ENCODE measurements at places on chromosomes 6 and 20.

DNA sequence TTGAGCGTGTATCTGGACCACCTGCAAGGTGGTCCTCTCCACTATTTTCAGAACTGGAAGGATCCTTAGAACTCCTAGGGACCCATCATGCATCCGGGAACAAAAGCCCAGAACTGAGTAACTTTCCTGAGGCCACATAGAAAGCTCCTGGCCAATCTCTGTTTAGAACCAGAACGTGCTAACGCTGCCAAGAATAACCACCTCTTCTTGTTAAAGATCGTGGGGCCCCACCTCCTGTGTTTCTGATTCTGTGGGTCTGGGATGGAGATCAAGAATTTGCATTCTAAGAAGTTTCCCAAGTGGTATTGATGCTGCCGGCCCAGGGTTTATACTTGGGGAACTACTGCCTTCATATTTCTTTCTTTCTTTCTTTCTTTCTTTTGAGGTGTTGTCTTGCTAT is 13.3 kb downstream of the CD40 start:
- no peak for DNase-seq
- no peaks in the 10 kb centered on the region for H3K36me3 ChIP-seq
- peaks cover 2% of the 10 kb centered on the region for H3K4me1 ChIP-seq
- H3K27me3 ChIP-seq, result peaks cover 3% of the 10 kb centered on the region
- H3K27ac ChIP-seq, result no peak overlapping the region

GRCh38 chr6:4304927-4305455 is 169.6 kb upstream of the ECI2 start:
- H3K27me3 ChIP-seq, result no peaks in the 10 kb centered on the region
- no peak overlapping the region for H3K4me3 ChIP-seq
- H3K27ac ChIP-seq, result no peak overlapping the region

- no peaks in the 10 kb centered on the region for H3K27me3 ChIP-seq
- no peak overlapping the region for H3K4me3 ChIP-seq
- H3K27ac ChIP-seq, result no peak overlapping the region
These were observed 50.3 kb downstream of the ANKRD6 start for GRCh38 chr6:89483111-89483720.

GRCh38 chr6:3801960-3802359 is 47.2 kb upstream of the FAM50B start:
- DNase-seq, result no peak
- H3K4me3 ChIP-seq, result no peak overlapping the region
- H3K27ac ChIP-seq, result no peak overlapping the region
- no peaks in the 10 kb centered on the region for H3K27me3 ChIP-seq
- no peaks in the 10 kb centered on the region for H3K36me3 ChIP-seq
- peaks cover 4% of the 10 kb centered on the region for H3K4me1 ChIP-seq

- DNase-seq, result no peak
- no peak overlapping the region for H3K4me3 ChIP-seq
- H3K4me1 ChIP-seq, result no peaks in the 10 kb centered on the region
These were observed 33.8 kb downstream of the ZNF217 start for GRCh38 chr20:53559816-53560215.

DNA sequence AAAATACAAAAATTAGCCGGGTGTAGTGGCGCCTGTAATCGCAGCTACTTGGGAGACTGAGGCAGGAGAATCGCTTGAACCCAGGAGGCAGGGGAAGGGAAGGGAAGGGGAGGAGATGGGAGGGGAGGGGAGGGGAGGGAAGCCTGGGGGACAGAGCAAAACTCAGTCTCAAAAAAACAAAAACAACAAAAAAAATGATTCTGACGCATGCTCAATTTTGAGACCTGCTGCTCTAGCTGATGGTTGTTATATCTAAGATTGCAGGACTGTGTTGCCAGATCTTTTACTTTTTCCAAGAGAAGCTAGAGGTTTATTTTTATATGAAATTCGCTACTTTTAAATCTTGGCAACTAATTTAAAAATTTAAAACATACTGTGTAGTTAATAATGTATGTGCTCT is 2.4 kb upstream of the WFDC2 start:
- H3K4me1 ChIP-seq, result peaks cover 2% of the 10 kb centered on the region
- H3K27me3 ChIP-seq, result no peaks in the 10 kb centered on the region
- H3K27ac ChIP-seq, result no peak overlapping the region
- no peak overlapping the region for H3K4me3 ChIP-seq
- DNase-seq, result no peak
- H3K36me3 ChIP-seq, result no peaks in the 10 kb centered on the region

GRCh38 chr20:34536798-34537394 is 20.7 kb downstream of the DYNLRB1 start:
- H3K4me3 ChIP-seq, result no peak overlapping the region
- no peak overlapping the region for H3K27ac ChIP-seq
- no peaks in the 10 kb centered on the region for H3K4me1 ChIP-seq
- peaks cover 13% of the 10 kb centered on the region for H3K36me3 ChIP-seq

GRCh38 chr6:124660185-124660584 is 302.1 kb upstream of the RNF217 start:
- H3K27me3 ChIP-seq, result no peaks in the 10 kb centered on the region
- no peak overlapping the region for H3K4me3 ChIP-seq
- no peak for DNase-seq
- no peaks in the 10 kb centered on the region for H3K36me3 ChIP-seq
- H3K27ac ChIP-seq, result 0 out of 2 replicates have a peak overlapping the region, but pooled peaks have one; percentile 26

DNA sequence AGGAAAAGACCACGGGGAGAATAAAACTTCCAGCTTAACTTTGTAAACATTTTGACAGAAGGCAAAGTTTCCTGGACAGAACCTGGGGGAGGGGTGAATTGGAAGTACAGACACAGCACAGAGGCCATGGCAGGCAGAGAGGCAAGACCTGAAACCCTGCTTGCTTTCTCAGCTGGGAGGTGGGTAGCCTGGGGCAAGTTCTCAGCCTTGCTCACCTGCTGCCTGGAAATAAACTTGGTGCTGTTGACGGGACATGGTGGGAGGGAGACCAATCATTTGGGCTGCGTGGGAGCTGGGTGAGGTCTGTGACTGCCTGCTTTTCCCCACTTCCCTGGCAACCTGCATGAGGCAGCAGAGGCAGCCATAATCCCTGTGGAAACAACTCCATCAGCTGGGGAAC is 221.3 kb downstream of the MOXD1 start:
- H3K27me3 ChIP-seq, result no peaks in the 10 kb centered on the region
- H3K4me3 ChIP-seq, result no peak overlapping the region
- H3K36me3 ChIP-seq, result no peaks in the 10 kb centered on the region
- DNase-seq, result no peak
- no peaks in the 10 kb centered on the region for H3K4me1 ChIP-seq
- H3K27ac ChIP-seq, result no peak overlapping the region

- no peak overlapping the region for H3K4me3 ChIP-seq
- no peaks in the 10 kb centered on the region for H3K27me3 ChIP-seq
These were observed 63.8 kb upstream of the FABP7 start for GRCh38 chr6:122715725-122716124.

DNA sequence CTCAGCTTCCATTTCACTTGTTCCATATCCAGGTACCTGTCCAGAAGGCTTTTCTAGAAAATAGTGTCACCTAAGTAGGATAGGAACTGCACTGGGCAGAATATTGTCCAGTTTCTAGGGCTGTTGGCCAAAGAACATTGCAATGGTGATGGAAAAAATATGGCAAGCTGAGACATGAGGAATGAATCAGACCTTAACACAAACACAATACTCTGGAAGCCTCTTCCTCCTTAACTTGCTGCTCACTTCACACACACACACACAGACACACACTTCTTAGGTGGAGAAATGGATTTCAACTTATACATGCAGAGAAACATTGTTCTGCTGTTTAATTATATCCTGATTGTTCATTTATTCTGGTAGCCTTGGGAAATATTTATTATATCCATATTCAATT is 203.0 kb upstream of the RGS17 start:
- no peak for DNase-seq
- no peaks in the 10 kb centered on the region for H3K4me1 ChIP-seq
- H3K27me3 ChIP-seq, result no peaks in the 10 kb centered on the region
- H3K36me3 ChIP-seq, result no peaks in the 10 kb centered on the region
- no peak overlapping the region for H3K27ac ChIP-seq

GRCh38 chr6:121442576-121442975 is 7.1 kb downstream of the GJA1 start:
- peaks cover 16% of the 10 kb centered on the region for H3K36me3 ChIP-seq
- no peak overlapping the region for H3K27ac ChIP-seq
- H3K4me1 ChIP-seq, result no peaks in the 10 kb centered on the region
- H3K4me3 ChIP-seq, result peak overlapping the region; percentile 7
- no peaks in the 10 kb centered on the region for H3K27me3 ChIP-seq

DNA sequence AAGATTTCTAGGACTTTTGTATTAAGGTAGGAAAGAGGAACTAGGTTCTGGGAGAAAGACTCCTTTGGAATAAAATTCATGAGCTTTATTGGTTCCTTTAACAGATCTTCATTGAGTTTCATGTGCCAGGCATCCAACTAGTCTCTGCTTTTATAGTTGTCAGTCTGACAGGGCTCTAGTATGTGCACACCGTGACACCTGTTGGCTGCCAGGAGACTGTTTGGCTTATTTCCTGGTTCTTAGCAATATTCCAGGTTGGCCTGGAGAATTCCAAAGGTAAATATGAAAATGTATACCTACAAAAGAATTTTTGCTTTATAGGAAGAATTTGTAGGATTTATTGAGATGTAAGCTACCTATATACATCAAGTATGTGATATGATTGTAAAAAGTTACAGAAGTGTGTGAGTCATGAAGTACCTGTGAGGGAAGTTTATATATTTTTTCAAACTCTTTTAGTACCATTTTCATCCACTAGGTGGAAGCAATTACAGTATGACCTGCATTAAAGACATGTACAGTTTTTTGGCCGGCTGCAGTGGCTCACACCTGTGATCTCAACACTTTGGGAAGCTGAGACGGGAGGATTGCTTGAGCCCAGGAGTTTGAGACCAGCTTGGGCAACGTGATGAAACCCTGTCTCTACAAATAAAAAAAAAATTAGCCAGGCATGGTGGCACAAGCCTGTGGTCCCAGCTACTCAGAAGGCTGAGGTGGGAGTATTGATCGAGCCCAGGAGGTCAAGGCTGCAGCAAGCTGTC is 35.2 kb downstream of the NDUFAF5 start:
- H3K4me3 ChIP-seq, result no peak overlapping the region
- H3K27ac ChIP-seq, result no peak overlapping the region
- no peak for DNase-seq
- H3K27me3 ChIP-seq, result no peaks in the 10 kb centered on the region
- H3K4me1 ChIP-seq, result no peaks in the 10 kb centered on the region
- H3K36me3 ChIP-seq, result peaks cover 4% of the 10 kb centered on the region

DNA sequence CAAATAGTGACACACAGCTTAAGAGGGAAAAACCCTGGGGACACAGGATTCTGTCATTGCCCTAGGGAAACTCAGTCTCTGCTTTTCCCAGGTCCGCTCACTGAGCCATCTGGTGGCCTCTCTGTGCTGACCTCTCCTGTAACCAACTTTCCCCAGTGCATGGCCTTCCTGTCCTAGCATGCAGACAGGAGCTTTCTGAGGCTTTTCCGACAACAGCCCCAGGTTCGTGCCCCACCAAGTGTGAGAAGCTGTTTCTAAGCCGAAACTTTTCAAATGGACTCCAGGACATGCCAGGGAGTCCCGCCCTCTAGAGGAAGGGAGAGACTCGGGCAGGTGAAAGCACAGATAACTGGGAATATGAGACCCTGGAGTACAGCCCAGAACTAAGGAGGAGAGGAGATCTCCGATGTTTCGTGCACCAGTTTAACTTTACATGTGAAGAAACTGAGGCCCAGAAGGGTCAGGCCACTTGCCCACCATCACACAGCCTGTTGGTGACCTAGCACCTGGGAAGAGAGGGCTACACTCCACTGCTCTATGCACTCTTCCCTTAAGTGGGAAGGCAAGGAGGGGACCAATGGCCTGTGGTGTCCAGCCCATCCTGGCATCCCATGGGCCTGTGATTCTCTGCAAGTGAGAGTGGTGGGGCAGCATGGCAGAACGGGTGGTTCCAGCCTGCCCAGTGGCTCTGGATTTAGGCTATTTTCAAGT is 46.2 kb downstream of the RPP40 start:
- DNase-seq, result no peak
- H3K36me3 ChIP-seq, result no peaks in the 10 kb centered on the region
- H3K4me3 ChIP-seq, result no peak overlapping the region

- H3K36me3 ChIP-seq, result no peaks in the 10 kb centered on the region
- no peaks in the 10 kb centered on the region for H3K27me3 ChIP-seq
- H3K4me3 ChIP-seq, result no peak overlapping the region
- H3K27ac ChIP-seq, result no peak overlapping the region
These were observed 120.3 kb downstream of the PXDC1 start for GRCh38 chr6:3631186-3631585.

DNA sequence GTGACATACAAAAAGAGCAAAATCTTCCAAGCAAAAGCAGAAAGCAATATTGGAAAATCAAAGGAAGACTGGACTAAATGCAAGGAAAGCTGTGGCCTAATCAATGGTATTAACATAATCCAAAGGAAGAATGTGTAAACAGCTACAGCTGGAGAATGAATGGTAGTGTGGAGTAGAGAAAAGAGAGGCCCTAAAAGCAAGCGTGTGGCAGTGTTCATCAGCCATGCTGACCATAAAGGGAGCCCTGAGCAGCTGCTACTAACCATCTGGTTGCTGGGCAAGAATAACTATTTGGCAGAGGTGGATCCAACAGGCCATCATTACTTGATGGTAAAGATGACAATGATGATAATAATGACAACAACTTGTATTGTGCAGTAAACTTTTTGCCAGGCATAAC is 148.5 kb upstream of the BEND6 start:
- DNase-seq, result no peak
- no peaks in the 10 kb centered on the region for H3K36me3 ChIP-seq
- no peak overlapping the region for H3K27ac ChIP-seq

DNA sequence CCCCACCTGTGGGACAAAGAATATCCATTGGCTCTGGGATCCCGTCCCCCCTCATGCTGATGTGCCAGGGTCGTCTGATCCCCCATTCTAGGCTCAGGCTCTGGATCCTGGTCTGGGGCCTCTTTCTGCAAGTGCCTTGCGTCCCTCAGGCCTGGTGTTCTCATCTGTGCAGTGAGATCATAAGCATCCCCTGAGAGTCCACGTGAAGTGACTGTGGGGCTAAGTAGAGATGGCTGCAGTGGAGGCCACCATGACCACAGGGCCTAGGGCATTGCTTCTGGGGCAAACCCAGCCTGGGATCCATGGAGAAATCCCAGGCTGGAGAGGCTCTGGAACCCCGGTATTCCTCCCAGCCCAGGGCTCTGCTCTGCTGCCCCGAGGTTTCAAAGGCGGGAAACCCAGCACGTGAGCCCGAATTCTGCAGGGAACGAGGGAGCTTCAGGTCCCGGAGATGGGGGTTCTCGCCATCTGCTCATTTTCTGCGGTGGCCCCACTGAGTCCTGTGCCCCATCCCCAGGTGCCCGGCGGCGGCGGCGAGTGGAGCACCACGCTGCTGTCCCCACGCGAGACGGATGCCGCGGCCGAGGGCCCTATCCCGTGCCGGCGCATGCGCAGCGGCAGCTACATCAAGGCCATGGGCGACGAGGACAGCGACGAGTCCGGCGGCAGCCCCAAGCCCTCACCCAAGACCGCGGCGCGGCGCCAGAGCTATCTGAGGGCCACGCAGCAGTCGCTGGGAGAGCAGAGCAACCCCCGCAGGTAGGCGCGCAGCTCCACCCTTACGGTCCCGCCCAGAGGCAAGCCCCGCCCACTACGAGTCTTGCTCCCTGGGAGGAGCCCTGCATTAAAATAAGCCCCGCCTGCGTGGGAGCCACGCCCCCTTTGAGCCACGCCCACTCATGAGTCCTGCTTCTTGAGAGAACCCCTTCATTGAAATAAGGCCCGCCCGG is 105.5 kb upstream of the MYL9 start:
- H3K27me3 ChIP-seq, result peaks cover 6% of the 10 kb centered on the region
- peak; percentile 99 for DNase-seq
- H3K36me3 ChIP-seq, result no peaks in the 10 kb centered on the region
- H3K4me3 ChIP-seq, result 0 out of 2 replicates have a peak overlapping the region, but pooled peaks have one; percentile 10
- H3K27ac ChIP-seq, result no peak overlapping the region

GRCh38 chr6:53464927-53465460 is 79.9 kb downstream of the GCLC start:
- H3K4me1 ChIP-seq, result no peaks in the 10 kb centered on the region
- H3K27ac ChIP-seq, result no peak overlapping the region
- no peaks in the 10 kb centered on the region for H3K27me3 ChIP-seq
- no peak for DNase-seq

All from H1 (cell line).